Large intestine (tissue), 12 donors: ENCODE measurements at places on chromosomes 2 and 18. TPM values are rescaled to one million over a fixed set of nuclear protein-coding genes. Genes with fewer than 3 reads are reported as not detected.
A peak's percentile ranks its signal among the peaks of the same experiment; 100 is the strongest.

GRCh38 chr2:69720404-69720803, 21.5 kb upstream of the ANXA4 start:
- no peak for DNase-seq
- no peaks in the 10 kb centered on the region for H3K27me3 ChIP-seq
- H3K4me3 ChIP-seq: no peak overlapping the region
- no peak overlapping the region for H3K27ac ChIP-seq
- H3K36me3 ChIP-seq: no peaks in the 10 kb centered on the region
- H3K4me1 ChIP-seq: peaks cover 8% of the 10 kb centered on the region

- no peaks in the 10 kb centered on the region for H3K27me3 ChIP-seq
- no peaks in the 10 kb centered on the region for H3K36me3 ChIP-seq
- H3K27ac ChIP-seq: no peak overlapping the region
- H3K4me3 ChIP-seq: no peak overlapping the region
- DNase-seq: no peak
These were observed 229.1 kb upstream of the ACVR2A start for GRCh38 chr2:147615726-147616125.

DNA sequence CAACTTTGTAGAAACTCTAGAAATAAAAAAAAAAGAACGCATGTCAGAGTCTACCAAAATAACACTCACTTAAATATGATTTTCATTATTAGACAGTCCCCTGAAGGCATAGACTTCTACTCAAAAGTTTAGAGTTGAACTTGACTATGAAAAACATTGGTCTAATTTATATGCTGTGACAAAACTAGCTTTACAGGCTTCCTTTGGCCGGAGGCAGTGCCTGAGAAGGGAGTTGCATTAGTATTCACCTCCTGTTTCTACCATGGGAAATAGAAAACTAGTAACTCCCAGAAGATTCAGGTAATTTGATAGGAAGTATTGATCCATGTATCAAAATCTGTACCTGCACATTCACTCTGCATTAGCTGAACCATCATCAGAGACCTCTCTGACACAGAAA, 163.4 kb upstream of the NOSTRIN start:
- DNase-seq: no peak
- no peak overlapping the region for H3K4me3 ChIP-seq
- H3K36me3 ChIP-seq: no peaks in the 10 kb centered on the region
- no peaks in the 10 kb centered on the region for H3K27me3 ChIP-seq
- peaks cover 39% of the 10 kb centered on the region for H3K4me1 ChIP-seq

DNA sequence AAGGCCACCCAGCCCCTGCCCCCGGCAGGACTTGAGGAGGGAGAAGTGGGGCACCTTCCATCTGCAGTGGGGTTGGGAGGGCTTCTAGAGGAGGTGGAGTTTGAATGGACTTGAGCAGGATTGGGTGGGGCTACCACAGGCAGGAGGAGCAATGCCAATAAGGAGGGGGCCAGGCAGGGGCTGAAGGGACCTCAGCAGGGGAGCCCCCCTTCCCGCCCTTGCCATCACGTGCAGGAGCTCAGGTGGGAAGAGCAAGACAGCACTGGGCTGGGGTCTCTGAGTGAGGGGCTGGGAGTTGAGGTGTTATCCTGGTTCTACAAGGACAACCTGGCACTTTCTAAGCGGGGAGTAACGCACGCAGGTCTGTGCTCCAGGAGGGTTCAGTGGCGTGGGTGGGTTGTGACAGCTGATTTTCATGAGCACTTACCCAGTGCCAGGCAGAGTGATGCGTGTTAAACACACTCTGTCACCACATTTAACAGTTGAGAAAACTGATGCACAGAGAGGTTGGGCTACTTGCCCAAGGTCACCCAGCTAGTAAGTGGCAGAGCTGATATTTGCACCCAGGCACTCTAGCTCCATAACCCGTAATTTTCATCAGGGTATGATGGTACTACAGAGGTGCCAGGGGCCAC, 4.8 kb downstream of the CHRND start:
- no peaks in the 10 kb centered on the region for H3K4me1 ChIP-seq
- no peak for DNase-seq
- H3K4me3 ChIP-seq: no peak overlapping the region
- no peaks in the 10 kb centered on the region for H3K36me3 ChIP-seq

Gene CTLA4
- polyA plus RNA-seq: 0.33 TPM

GRCh38 chr2:68901561-68901960, 30.4 kb upstream of the BMP10 start:
- no peaks in the 10 kb centered on the region for H3K4me1 ChIP-seq
- no peaks in the 10 kb centered on the region for H3K27me3 ChIP-seq
- DNase-seq: no peak
- no peak overlapping the region for H3K4me3 ChIP-seq

DNA sequence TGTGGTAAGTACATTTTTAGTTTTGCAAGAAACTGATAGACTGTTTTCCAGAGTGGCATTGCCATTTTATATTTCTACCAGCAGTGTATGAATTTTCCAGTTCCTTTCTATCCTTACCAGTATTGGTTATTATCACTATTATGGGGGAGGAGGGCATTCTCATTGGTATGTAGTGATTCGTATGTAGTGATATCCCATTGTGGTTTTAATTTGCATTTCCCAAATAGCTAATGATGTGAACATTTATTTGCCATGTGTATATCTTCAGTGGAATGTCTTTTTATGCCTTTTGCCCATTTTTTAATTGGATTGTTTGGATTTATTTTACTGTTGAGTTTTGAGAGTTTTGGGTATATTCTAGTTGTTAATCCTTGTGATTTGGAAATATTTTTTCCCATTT, 16.9 kb downstream of the EIF5B start:
- no peak for DNase-seq
- H3K4me3 ChIP-seq: no peak overlapping the region
- no peaks in the 10 kb centered on the region for H3K27me3 ChIP-seq
- no peaks in the 10 kb centered on the region for H3K36me3 ChIP-seq

Gene NEDD4L
- polyA plus RNA-seq: 93.0 TPM

Gene TNFRSF11A
- polyA plus RNA-seq: 21.7 TPM

GRCh38 chr2:38671303-38671702, 5.4 kb downstream of the GALM start:
- H3K27ac ChIP-seq: no peak overlapping the region
- DNase-seq: no peak
- H3K4me1 ChIP-seq: peaks cover 17% of the 10 kb centered on the region
- no peaks in the 10 kb centered on the region for H3K27me3 ChIP-seq
- peaks cover 7% of the 10 kb centered on the region for H3K36me3 ChIP-seq

Gene SCYGR4
- polyA plus RNA-seq: 0.03 TPM

Gene FAM98A
- 43.9 TPM for polyA plus RNA-seq

GRCh38 chr18:22489704-22490103, 72.0 kb upstream of the CTAGE1 start:
- H3K4me3 ChIP-seq: no peak overlapping the region
- H3K27me3 ChIP-seq: no peaks in the 10 kb centered on the region
- peak; percentile 97 for DNase-seq
- peak overlapping the region; percentile 97 for H3K27ac ChIP-seq

Gene AQP12B
- polyA plus RNA-seq: 10.6 TPM

GRCh38 chr2:128421286-128421685, 102.6 kb upstream of the HS6ST1 start:
- no peak overlapping the region for H3K4me3 ChIP-seq
- no peaks in the 10 kb centered on the region for H3K36me3 ChIP-seq
- no peaks in the 10 kb centered on the region for H3K4me1 ChIP-seq
- no peak for DNase-seq
- H3K27ac ChIP-seq: no peak overlapping the region

DNA sequence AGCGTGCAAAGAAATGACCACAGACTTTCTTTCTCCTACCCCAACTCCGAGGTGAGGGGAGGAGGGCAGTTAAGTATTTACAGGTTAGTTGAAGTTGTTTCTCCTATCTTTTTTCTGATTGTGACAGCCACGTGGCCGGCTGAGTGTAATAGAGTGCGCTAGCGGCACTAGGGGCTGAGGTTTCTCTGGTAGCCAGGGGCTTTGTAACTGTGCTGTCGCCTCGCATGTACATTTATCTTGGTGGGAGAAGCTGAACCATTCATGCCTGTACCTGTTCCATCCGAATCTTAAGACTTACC, 214.1 kb upstream of the STON1 start:
- peak overlapping the region; percentile 100 for H3K4me3 ChIP-seq
- peaks cover 6% of the 10 kb centered on the region for H3K4me1 ChIP-seq
- H3K27me3 ChIP-seq: no peaks in the 10 kb centered on the region

GRCh38 chr2:152649997-152650396, 67.3 kb downstream of the PRPF40A start:
- peaks cover 3% of the 10 kb centered on the region for H3K4me1 ChIP-seq
- no peak overlapping the region for H3K4me3 ChIP-seq
- DNase-seq: no peak

DNA sequence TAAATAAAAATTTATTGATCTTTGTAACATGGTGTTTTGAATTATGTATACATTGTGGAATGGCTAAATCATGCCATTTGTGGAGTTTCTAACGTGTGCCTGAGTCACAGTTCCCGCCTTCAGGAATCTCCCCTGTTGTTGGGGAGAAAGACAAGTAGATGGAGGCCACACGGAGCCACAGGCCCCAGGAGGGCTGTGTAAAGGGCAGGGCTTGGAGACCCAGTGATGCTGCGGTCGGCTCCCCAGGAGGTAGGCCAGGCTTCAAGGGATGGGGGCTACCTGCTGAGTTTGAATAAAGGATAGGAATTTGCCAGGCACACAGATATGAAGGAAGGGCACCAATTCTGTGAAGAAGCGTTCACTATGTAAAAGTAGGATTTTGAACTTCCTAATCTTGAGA, 257.1 kb downstream of the GBX2 start:
- H3K27ac ChIP-seq: no peak overlapping the region
- peaks cover 27% of the 10 kb centered on the region for H3K36me3 ChIP-seq
- H3K27me3 ChIP-seq: no peaks in the 10 kb centered on the region
- DNase-seq: no peak
- H3K4me3 ChIP-seq: no peak overlapping the region
- no peaks in the 10 kb centered on the region for H3K4me1 ChIP-seq

Gene RBKS
- polyA plus RNA-seq: 30.4 TPM

DNA sequence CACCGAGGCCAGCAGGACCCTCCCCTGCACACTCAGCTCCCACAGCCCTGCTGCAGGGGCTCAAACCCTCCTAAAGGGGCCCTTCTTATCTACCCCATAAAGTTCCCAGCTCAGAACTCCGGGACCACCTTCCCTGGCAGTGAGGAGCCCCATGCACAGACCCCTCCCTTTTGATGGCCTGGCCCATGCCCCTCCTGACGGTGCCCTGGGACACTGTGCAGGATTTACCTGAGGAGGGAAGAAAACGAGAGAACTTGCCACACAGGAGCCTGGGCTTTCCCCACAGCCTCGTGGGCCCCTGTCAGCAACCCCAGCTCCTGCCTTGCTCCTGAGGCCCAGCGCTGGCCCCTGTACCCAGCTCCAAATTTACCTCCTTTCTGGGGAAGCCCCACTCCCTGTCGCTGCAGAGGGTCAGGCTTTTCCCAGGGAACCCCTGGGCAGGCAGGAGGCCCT, 206.3 kb upstream of the SALL3 start:
- no peaks in the 10 kb centered on the region for H3K36me3 ChIP-seq
- no peaks in the 10 kb centered on the region for H3K27me3 ChIP-seq
- H3K27ac ChIP-seq: no peak overlapping the region
- DNase-seq: no peak

Gene NEB
- 18.5 TPM for polyA plus RNA-seq

DNA sequence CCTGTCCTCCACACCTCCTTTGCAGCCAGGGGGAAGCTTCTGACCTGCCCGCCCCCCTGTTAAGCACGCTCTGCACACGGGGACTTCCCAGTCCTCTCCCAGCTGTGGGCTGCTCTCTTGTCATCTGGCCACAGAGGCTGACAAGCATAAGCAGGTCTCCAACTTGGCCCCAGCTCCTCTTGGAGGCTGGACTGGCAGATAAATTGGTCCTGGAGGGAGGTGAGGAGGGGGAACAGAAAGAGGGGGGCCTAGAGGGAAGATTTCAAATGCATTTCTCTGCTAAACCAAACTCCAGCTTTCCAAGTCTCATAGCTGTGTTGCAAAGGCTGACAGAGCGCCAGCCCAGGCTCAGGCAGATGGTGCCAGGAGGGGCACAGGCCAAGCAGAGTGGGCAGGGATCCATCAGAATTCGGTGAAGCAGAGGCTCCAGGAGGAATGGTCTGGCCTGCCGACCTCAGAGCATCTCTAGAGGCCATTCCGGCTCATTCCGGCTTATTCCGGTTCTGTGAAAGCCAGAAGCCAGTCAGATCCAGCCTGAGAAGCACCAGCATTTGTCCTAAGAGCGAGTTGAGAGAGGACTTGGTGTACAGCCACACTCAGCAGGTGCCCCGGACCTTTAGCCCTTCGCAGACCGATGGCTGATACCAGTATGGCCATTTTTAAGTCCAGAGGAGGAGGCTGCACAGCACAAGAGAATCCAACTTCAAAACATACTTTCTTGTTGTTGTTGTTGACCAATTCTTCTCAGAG, 508.9 kb upstream of the MYT1L start:
- H3K4me1 ChIP-seq: no peaks in the 10 kb centered on the region
- H3K4me3 ChIP-seq: no peak overlapping the region
- no peaks in the 10 kb centered on the region for H3K27me3 ChIP-seq
- no peak for DNase-seq

DNA sequence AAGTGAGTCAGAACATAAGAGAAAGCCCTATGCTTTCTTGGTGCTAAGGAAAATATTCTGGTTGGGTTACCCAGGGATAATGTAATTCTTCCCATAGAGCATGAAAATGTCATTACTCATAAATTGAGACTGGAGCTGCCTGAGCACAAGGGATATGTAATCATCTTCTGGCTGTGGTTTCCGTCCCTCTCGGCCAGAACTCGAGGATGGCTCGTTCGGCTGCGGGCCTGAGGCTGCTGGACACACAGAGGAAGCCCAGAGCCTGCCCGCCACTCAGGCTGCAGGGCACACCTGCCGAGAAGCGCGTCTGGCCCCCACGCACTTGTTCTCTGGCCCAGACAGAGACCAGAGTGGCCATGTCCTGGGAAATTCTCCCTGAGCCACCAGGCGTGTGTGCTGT, 104.9 kb downstream of the ASAP2 start:
- no peak overlapping the region for H3K4me3 ChIP-seq
- H3K27me3 ChIP-seq: no peaks in the 10 kb centered on the region
- no peak for DNase-seq
- peak overlapping the region; percentile 9 for H3K27ac ChIP-seq

Gene RNU2-63P
- not detected for polyA plus RNA-seq

DNA sequence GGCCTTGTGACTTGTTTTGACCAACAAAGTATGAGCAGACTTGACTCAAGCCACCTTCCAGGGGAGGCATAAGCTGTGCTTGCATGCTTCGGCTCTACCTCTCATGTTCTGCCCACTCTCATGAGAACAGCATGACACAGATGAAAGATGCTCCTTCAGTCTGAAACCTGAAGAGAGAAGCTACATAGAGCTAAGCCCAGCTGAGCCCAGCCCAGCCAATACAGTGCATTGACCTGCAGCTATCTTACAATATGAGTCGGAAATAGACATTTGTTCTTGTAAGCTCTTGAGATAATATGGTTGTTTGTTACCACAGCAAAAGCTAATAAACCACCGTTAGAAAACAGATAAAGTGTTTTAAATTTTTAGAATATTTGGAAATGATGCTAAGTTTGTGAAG, 426.7 kb upstream of the PKDCC start:
- H3K4me3 ChIP-seq: no peak overlapping the region
- no peaks in the 10 kb centered on the region for H3K4me1 ChIP-seq
- no peaks in the 10 kb centered on the region for H3K27me3 ChIP-seq
- H3K36me3 ChIP-seq: no peaks in the 10 kb centered on the region
- no peak overlapping the region for H3K27ac ChIP-seq

Gene EVX2
- polyA plus RNA-seq: not detected

Gene KRCC1
- polyA plus RNA-seq: 39.4 TPM
